ENCODE measurements at places on chromosomes 5 and 9.

DNA sequence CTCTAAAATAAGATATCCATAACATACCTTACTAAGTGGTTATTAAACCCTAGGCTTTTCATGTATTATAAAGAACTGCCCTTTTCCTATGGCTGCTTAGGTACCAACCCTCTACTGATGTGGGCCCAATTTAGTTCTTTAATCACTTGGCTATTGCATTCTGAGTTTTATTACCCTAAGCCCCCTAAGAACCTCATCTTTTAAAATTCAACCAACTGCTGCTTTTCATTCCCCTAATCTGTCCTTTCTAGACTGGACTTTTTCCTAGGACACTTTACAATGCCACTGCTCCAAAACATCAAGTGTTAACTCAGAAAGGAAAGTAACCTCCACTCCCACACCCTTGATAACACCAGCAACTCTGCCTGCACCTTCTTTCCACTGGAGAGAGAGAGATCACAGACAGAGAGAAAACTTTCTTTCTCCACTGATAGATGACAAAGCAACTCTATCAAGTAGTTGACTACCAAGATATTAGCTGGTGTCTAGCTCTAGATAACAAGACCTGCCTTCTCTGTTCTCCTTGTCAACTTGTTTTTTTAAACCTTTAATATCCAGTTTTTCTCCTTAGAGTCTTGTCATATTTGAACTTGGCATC, 27.3 kb downstream of the ELL2 start:
- no peak for DNase-seq

DNA sequence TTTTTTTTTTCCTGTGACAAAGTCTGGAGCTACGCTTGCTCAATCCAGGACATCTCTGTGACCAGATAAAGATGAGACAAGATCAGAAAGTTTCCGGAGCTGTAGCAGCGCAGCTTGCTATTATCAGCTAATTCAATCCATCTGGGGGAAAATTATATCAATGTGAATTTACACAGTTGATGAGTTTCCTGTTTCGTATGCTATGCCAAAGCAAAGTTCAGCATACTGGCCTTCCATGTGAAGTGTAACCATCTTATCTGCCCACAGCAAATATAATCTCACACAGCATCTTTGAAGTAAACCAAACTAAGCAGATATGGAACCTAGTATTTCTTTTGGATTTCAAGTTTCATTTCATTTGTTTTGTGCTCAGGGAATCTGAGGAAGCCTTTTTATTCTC, 1767.7 kb downstream of the EFNA5 start:
- peak; percentile 36 for DNase-seq

DNA sequence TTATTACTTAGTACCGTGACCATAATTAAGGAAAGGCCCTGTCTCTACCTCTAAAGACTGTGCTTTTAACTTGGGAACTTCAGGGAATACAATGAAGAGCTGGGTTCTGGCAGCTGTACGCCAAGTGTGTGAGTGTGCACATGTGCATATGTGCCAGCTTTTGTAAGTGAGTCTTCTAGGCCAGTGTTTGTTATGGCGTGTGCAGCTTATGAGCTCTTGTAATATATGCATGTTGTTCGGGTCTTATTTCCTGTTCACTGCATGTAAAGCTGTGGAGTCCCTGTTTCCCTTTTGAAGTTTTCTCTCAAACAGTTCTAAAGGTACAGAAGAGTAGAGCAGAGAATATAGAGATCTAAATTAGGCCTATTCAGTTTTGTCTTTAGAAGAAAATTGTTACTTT, 30.5 kb downstream of the TGFBR1 start:
- no peak for DNase-seq

GRCh38 chr9:12878351-12878978, 103.6 kb downstream of the LURAP1L start:
- DNase-seq, result peak; percentile 3

- DNase-seq, result peak; percentile 62
Measured at GRCh38 chr9:72292874-72293607, 72.0 kb downstream of the ZFAND5 start.

GRCh38 chr5:171242521-171242920, 66.5 kb upstream of the TLX3 start:
- DNase-seq, result no peak

DNA sequence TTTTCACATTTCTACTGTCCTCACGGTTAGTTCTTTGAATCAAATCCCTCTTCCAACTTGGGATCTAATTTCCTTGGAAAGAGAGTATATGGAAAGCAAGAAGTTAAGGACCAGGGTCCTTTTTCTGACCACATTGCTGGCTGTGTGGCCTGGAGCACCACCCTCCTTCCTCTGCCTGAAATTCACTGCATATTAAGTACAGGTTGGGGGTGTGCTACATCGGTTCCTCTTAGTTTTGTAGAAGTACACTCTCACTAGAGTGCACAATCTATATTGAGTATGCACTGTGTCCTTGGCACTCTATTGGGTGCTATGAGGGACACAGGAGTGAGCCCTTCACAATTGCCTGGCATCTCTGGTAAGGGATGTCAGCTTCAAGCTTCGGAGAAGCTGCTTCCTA, 53.8 kb upstream of the KLF9 start:
- no peak for DNase-seq

- DNase-seq, result no peak
Measured at GRCh38 chr5:78341440-78341839, 19.0 kb upstream of the SCAMP1 start.

DNA sequence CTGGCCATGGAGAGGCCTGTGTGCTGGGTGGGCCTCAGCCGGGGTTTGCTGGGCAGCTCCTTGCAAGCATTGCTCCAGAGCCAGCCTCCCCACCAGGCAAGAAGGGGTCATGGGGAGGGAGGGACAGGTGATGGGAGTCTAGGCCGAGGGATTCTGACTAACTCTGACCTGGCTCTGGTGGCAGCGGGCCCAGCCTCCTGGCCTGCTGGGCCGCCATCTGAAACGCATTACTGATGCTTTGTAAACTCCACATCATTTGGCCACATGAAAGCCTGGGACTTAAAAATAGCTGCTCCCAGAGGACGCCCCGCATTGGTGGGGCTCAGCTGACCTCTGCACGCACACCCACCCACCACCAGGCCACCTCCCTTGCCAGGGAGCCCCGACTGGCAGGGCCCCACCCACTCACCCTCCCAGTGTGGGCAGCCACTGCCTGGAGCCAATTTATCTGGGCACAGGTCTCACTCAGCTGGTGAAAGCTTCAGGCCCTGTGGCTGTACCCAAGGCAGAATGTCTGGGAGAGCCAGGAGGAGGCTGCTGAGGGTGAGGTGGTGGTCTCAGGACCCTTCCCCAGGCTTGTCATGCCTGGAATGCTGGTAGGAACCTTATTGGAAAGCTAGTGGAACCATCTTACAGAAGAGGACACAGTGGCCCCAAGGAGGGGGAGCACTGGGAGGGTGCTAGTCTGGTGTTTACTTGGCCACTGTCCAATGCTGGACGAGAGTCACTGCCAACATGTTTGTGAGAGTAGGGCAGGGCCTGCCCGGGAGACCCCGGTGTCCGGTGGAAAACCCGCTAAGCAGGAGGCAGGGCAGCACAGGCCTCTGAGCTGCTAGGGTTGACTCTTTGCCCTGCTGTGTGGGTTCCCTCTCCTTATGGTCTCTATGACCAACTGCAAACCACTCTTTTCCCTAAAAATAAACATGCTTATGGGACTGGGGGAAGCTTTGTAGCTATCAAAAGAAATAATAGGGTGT, 10.8 kb downstream of the TCF7 start:
- peak; percentile 99 for DNase-seq

DNA sequence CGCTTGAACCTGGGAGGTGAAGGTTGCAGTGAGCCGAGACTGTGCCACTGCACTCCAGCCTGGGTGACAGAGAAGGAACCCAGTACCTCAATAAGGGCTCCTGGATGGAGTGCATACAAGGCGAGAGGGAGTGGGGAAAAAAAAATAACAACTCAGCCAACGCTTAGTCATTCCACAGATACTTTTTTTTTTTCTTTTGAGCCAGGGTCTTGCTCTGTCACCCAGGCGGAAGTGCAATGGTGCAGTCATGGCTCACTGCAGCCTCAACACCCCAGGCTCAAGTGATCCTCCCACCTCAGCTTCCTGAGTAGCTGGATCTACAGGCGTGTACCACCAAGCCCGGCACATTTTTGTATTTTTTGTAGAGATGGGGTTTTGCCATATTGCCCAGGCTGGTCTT, 59.5 kb upstream of the GGTA1 start:
- DNase-seq, result peak; percentile 41

GRCh38 chr9:20473515-20474013, 148.7 kb downstream of the MLLT3 start:
- peak; percentile 25 for DNase-seq

DNA sequence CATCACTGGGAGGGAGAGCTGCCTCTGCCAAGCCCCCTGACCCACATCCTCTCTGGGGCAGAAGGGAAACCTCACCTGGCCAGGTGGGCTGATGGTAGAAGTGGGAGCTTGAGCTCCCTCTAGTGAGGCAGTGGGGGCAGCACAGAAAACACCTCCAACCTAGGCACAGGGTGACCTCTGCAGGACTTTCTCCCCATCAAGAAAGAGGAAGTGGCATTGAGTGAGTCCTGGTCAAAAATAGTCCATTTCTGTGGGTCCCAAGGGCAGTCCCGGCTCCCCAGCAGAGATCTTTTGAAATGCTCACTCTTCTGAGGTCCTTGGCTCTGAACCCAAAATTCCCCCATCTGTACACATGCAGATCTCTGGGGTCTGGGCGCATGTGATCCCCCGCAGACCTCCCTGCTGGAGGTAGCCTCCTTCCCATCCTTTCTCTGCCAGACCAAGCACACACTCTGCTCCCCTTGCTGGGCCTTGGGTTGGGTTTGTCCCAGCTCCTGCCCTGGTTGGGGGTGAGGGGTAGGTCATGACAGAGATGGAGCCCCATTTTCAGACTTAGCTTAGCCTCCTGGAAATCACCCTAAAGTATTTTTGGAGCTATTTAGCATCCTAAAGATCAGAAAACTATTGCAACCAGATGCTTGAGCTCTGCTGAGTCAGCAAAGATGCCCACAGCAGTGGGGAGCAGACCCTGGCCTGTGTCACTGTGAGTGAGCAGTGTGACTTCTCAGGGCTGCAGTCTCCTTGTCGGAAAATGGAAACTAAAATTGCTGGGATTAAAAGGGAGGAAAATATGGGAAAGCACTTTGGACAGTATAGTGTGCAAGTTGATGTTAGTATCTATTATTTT, 41.6 kb upstream of the LCP2 start:
- DNase-seq, result no peak

DNA sequence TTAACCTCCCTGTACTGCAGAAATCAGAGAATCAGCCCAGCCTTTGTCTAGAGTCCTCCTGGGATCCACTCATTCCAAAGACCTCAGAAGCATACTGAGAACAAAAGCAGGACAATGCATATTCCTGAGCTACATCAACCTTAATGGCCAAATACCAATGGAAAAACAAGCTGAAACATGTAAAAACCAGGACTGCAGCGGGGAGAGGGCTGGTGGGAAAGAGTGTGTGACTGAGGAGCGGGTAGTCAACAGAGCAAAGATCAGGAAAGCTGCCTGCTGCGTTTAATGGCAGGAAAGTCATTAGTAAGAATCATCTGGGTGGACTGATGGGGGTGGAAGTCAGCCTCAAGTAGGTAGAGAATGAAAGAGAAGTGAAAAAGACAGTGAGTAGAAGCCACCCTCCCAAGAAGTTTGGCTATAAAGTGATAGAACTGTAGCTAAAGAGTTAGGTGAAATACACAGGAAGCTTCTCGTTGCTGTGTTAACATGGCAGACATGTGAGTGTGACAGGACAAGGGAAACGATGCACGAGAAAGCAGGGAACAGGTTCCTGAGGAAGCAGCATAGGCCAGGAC, 88.1 kb downstream of the OTULIN start:
- no peak for DNase-seq

DNA sequence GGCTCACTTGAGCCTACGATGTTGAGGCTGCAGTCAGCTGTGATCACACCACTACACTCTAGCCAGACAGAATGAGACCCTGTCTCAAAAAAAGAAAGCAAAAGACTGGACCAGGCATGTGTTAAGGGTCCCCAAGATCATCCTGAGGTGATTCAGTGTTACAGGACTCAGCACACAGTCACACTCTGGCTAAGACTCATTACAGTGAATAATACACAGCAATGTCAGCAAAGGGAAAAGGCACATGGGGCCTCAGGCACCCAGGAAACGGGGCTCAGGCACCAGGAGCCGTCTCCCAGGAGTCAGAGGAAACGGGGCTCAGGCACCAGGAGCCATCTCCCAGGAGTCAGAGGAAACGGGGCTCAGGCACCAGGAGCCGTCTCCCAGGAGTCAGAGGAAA, 39.2 kb upstream of the NRARP start:
- DNase-seq, result no peak

- no peak for DNase-seq
Measured at GRCh38 chr9:125990186-125990792, 243.1 kb downstream of the PBX3 start.

Data from GM23248 (cell line).